Cardiac muscle cell (in vitro differentiated cells and primary cell): ENCODE measurements at places on chromosomes 5 and 9. TPM values are rescaled to one million over a fixed set of nuclear protein-coding genes. Genes with fewer than 3 reads are reported as not detected.

- peaks cover 54% of the 10 kb centered on the region for H3K27me3 ChIP-seq
- no peak for DNase-seq
- peak overlapping the region; percentile 51 for H3K4me3 ChIP-seq
- H3K27ac ChIP-seq, result no peak overlapping the region
- peaks cover 5% of the 10 kb centered on the region for H3K4me1 ChIP-seq
- no peaks in the 10 kb centered on the region for H3K36me3 ChIP-seq
Observed at GRCh38 chr5:161547738-161548486, 1.4 kb upstream of the GABRB2 start.

DNA sequence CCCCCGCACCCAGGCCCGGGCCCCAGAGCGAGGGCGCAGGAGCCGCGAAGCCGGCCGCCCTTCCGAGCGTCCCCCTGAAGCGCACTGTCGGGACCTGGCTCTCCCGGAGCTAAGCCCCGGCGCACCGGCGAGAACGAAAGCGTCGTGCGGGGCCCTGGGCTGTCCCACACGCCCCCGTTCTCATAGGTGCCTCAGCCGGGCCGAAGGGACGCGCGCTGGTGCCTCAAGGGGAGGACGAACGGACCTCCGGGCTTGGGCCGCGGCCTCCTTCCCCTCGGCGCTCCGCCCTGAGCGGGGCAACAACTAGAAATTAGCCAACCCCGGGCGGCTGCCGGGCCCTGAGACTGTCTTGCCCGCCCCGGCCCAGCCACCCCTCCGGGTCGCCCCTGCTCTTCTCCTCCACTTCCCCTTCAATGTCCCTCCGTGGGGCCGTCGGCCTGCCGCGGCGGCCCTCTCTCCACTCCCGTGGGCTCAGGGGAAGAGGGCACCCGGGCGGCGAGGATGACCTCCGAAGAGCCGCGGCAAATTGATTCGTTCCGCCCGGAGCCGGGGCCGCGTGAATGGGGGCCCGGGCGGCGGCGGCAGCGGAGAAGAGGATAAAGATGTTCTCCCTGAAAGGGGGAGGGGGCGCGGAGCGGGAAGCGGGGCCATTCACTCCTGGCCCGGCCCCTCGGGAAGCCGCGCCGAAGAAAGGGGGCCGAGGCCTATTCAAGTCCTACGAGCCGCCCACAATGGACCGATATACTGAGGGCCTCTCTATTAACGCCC is 3.5 kb upstream of the PRDM12 start:
- no peak overlapping the region for H3K27ac ChIP-seq
- peak overlapping the region; percentile 3 for H3K4me3 ChIP-seq
- H3K27me3 ChIP-seq, result peaks cover 100% of the 10 kb centered on the region
- no peak for DNase-seq
- peaks cover 4% of the 10 kb centered on the region for H3K4me1 ChIP-seq
- no peaks in the 10 kb centered on the region for H3K36me3 ChIP-seq

- H3K4me1 ChIP-seq, result no peaks in the 10 kb centered on the region
- H3K27me3 ChIP-seq, result no peaks in the 10 kb centered on the region
- H3K4me3 ChIP-seq, result no peak overlapping the region
- no peaks in the 10 kb centered on the region for H3K36me3 ChIP-seq
- peak; percentile 81 for DNase-seq
Observed at GRCh38 chr5:41071975-41072374, 833 bp upstream of the MROH2B start.

Gene OTULINL
- total RNA-seq, result 0.27 and 0.42 TPM in 2 replicates

DNA sequence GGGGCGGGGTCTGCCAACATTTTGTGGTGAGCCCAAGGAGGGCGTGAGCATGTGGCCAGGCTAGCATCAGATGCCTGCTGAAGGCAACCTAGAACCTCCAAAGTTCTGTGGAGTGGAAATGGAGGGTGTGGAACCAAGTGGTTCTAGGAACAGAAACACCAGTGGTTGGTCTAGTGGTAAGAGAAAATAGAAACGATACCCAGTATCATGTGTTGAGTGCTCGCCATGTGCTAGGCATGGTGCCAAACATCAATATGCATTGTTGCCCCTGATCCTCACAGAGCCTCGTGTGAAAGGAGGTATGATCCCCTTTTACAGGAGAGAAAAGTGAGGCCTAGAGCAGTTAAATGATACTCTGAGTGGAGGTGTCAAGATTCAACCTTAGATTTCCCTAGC is 31.5 kb upstream of the MVB12B start:
- DNase-seq, result no peak
- H3K4me3 ChIP-seq, result no peak overlapping the region
- no peaks in the 10 kb centered on the region for H3K36me3 ChIP-seq
- H3K27ac ChIP-seq, result no peak overlapping the region
- H3K27me3 ChIP-seq, result no peaks in the 10 kb centered on the region

Gene GABRA6
- total RNA-seq, result not detected in 2 replicates

DNA sequence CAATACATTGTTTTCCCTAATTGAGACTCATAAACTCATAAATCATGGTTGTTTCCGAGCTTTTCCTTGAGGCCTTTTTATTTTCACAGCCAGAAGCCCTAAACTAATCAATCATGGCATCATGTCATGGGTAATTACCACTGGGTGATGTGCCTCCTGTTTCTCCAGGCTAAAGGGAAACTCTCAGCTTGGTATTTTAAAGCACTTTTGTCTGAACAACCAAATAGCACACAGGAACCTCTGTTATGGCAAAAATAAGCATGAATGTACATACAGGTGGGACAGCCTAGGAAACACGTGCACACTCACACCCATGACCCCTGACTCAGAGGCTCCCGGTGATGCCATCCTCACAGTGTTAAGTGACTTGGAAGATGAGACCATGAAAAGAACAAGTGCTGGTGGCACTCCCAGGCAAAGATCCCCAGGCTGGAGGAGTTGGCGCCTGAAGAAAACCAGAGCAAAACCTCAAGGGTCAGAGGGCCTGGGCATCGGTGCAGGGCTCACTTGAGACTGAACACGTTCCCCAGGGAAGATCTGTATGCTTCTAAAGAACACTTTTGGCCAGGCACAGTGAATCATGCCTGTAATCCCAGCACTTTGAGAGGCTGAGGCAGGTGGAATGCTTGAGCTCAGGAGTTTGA is 154.3 kb downstream of the ROR2 start:
- H3K27ac ChIP-seq, result peak overlapping the region; percentile 6
- no peak for DNase-seq
- H3K4me3 ChIP-seq, result no peak overlapping the region
- H3K36me3 ChIP-seq, result no peaks in the 10 kb centered on the region
- H3K27me3 ChIP-seq, result no peaks in the 10 kb centered on the region

DNA sequence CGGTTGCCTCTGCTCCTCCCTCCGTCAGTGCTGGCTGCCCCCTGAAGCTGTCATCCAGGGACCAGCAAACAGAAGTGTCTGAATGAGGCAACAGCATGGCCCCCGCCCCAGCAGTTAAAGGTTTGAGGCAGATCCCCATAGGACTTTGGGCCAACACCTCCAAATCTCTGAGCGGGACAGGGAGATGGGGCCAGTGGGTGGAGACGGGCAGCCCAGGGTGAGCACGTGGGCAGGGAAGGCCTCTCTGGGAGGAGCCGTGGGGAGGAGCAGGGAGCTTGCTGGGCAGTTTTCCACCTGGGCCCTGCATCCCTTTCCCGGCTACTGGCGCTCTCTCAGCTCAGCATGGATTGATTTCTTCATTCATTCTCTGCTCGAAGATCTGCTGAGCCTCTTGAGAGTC is 39.1 kb upstream of the NOTCH1 start:
- H3K4me3 ChIP-seq, result no peak overlapping the region
- H3K36me3 ChIP-seq, result no peaks in the 10 kb centered on the region
- H3K27me3 ChIP-seq, result no peaks in the 10 kb centered on the region
- H3K27ac ChIP-seq, result no peak overlapping the region

GRCh38 chr5:78001197-78001596 is 225.1 kb upstream of the TBCA start:
- no peak overlapping the region for H3K4me3 ChIP-seq
- no peaks in the 10 kb centered on the region for H3K36me3 ChIP-seq
- no peaks in the 10 kb centered on the region for H3K27me3 ChIP-seq
- H3K27ac ChIP-seq, result no peak overlapping the region
- peaks cover 8% of the 10 kb centered on the region for H3K4me1 ChIP-seq
- no peak for DNase-seq

Gene PCDHGA5
- total RNA-seq, result 1.1 and 1.2 TPM in 2 replicates

GRCh38 chr5:170809551-170809950 is 26.0 kb downstream of the GABRP start:
- no peak overlapping the region for H3K27ac ChIP-seq
- H3K36me3 ChIP-seq, result no peaks in the 10 kb centered on the region
- peak; percentile 27 for DNase-seq
- no peaks in the 10 kb centered on the region for H3K27me3 ChIP-seq
- H3K4me3 ChIP-seq, result no peak overlapping the region

Gene GHR
- total RNA-seq, result 2.9 and 3.2 TPM in 2 replicates

- no peak for DNase-seq
- peaks cover 4% of the 10 kb centered on the region for H3K4me1 ChIP-seq
- no peaks in the 10 kb centered on the region for H3K27me3 ChIP-seq
- H3K36me3 ChIP-seq, result no peaks in the 10 kb centered on the region
- no peak overlapping the region for H3K4me3 ChIP-seq
- no peak overlapping the region for H3K27ac ChIP-seq
Observed at GRCh38 chr5:123949807-123950340, 437.9 kb downstream of the CSNK1G3 start.
